ENCODE measurements at places on chromosomes 16 and 17. TPM values are rescaled to one million over a fixed set of nuclear protein-coding genes. Genes with fewer than 3 reads are reported as not detected.

Gene HEATR9
- total RNA-seq: 0.50 TPM

Gene GPRC5B
- 2.5 TPM for total RNA-seq

Gene FAM20A
- not detected for total RNA-seq

Gene CCL1
- not detected for total RNA-seq

Gene GRB7
- not detected for total RNA-seq

Gene TBC1D28
- not detected for total RNA-seq

Gene CDT1
- 0.42 TPM for total RNA-seq

Gene CDH5
- total RNA-seq: not detected

Gene GSPT1
- total RNA-seq: 161 TPM

Gene LRRC75A
- total RNA-seq: 5.0 TPM

Gene GP2
- not detected for total RNA-seq

Gene VMO1
- not detected for total RNA-seq

Gene MYH13
- not detected for total RNA-seq

Gene ZDHHC1
- total RNA-seq: 0.35 TPM

Gene ADGRG1
- 0.65 TPM for total RNA-seq

Gene DNAAF1
- total RNA-seq: not detected

Gene CCT6B
- total RNA-seq: 3.5 TPM

Gene TRIM16
- total RNA-seq: 5.2 TPM

Gene PPP1R1B
- total RNA-seq: 0.42 TPM

Gene TPSD1
- not detected for total RNA-seq

Gene KRTAP4-3
- not detected for total RNA-seq

Gene CLEC19A
- not detected for total RNA-seq

Gene CCL14
- total RNA-seq: not detected

Gene RAMP2
- total RNA-seq: not detected

Gene CACNG4
- not detected for total RNA-seq

Gene CD300E
- 0.81 TPM for total RNA-seq

Gene KRT25
- total RNA-seq: not detected

Gene IRF8
- 22.8 TPM for total RNA-seq

Gene CTF1
- total RNA-seq: not detected

Gene TPSG1
- total RNA-seq: not detected

Gene PRSS36
- 0.10 TPM for total RNA-seq

Gene MPV17L
- total RNA-seq: not detected

Gene EVPLL
- not detected for total RNA-seq

Gene RRAD
- total RNA-seq: 0.52 TPM

Gene HOXB3
- total RNA-seq: 4.6 TPM

Gene CLEC3A
- not detected for total RNA-seq

All from T-helper 17 cell (primary cell).